H4 (cell line): ENCODE measurements at places on chromosomes 6 and 20. TPM values are rescaled to one million over a fixed set of nuclear protein-coding genes. Genes with fewer than 3 reads are reported as not detected.

MDC1 gene
- 7.8 and 8.7 TPM in 2 replicates for total RNA-seq

FABP7 gene
- not detected in 2 replicates for total RNA-seq

IYD gene
- total RNA-seq: not detected in 2 replicates

DOK5 gene
- 1.2 TPM in 1 of 2 replicates, not detected in the other for total RNA-seq

NR2E1 gene
- 0.39 and 0.51 TPM in 2 replicates for total RNA-seq

PTGIS gene
- total RNA-seq: not detected in 2 replicates

PRELID3B gene
- total RNA-seq: 46.9 and 53.4 TPM in 2 replicates

BTBD3 gene
- 19.7 and 21.0 TPM in 2 replicates for total RNA-seq

SAMD3 gene
- total RNA-seq: not detected in 2 replicates

KCNS1 gene
- total RNA-seq: not detected in 2 replicates

COL9A3 gene
- total RNA-seq: not detected in 2 replicates

VPS16 gene
- total RNA-seq: 26.3 and 30.7 TPM in 2 replicates

TMEM74B gene
- 0.52 TPM in 1 of 2 replicates, not detected in the other for total RNA-seq

TNFRSF21 gene
- 6.1 and 7.7 TPM in 2 replicates for total RNA-seq

GRIK2 gene
- total RNA-seq: 1.4 and 2.9 TPM in 2 replicates

ALDH5A1 gene
- 1.7 and 2.0 TPM in 2 replicates for total RNA-seq

SIRPB1 gene
- total RNA-seq: 0.31 and 1.6 TPM in 2 replicates

IP6K3 gene
- total RNA-seq: 0.06 TPM in 1 of 2 replicates, not detected in the other

PLN gene
- 0.60 TPM in 1 of 2 replicates, not detected in the other for total RNA-seq

MYCT1 gene
- total RNA-seq: not detected in 2 replicates

HLA-DQB2 gene
- not detected in 2 replicates for total RNA-seq

ABRACL gene
- total RNA-seq: 53.1 and 68.9 TPM in 2 replicates

ERVFRD-1 gene
- total RNA-seq: not detected in 2 replicates
